ENCODE measurements at places on chromosomes 2 and 18.

DNA sequence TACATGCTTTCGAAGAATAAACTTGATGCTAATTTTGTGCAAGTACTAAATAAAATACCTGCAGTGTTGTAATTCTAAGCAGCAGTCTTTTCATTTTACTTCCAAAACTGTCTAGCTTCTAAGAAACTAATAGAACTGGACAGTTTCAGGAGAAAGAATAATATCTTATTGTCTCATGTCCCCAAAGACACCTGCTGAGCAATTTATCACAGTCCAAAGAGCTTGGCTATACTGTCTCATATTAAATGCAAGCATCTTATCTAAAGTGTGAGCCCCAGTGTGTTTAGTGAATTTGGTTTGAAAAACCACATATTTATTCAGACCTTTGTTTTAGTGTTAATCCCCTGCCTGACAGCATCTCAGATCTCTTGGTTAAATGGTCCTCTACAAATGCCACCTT, 374.3 kb downstream of the TMX3 start:
- no peak for DNase-seq

- DNase-seq: no peak
Measured at GRCh38 chr2:145789636-145790035, 1269.7 kb upstream of the ZEB2 start.

DNA sequence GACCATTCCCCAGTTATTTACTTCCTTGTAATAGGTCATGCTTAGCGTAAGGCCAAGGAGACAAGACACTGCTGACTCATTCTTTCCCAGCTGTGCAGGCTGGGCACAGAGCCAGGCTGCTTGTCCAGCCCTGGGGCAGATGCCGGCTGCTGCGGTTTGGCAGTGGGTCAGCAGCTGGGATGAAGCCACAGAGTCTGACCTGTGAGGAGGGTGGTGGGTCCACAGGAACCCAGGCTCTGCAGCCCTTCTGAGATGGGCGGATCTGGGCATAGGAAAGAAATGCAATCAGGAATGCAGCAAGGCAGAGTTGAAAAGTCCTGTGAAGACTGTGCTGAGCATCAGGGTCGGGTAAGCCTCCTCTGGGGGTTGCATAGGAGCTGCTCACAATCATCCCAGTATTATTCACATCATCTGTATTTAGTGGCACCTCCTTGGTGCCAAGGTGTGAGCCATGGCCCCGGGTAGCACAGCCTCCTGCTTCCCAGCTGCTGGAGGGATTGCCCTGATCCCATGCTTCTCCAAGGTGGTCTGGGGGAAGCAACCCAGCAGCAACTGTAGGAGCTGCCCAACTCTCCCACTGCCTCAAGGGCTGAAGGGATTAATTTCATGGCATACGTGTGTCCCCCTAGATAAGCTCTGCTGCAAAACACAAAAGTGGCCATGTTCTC, 139.0 kb downstream of the DDX1 start:
- no peak for DNase-seq

DNA sequence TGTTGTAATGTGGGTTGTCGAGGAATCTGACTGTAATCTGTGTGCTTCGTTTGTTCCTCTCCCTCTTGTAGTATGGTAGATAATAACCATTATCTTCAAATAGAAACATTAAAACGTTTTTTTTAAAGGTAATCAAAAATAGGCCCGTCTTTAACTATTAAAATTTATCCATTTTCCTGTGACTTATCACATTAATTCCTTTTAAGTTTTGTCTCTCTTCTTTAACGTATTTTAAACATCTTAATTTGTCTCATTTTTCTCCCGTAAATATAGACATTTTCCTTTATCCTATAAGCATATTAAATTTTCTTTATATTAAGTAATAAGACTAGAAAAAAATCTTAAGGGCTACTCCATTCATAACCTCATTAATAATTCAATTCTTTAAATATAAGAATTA, 41.3 kb downstream of the EIF2AK3 start:
- no peak for DNase-seq

- no peak for DNase-seq
Measured at GRCh38 chr2:143633419-143633818, 504.2 kb downstream of the ARHGAP15 start.

GRCh38 chr2:74530239-74531187, 780 bp downstream of the HTRA2 start:
- peak; percentile 32 for DNase-seq

- DNase-seq: no peak
Measured at GRCh38 chr2:82837588-82838304, 1621.3 kb downstream of the SUCLG1 start.

DNA sequence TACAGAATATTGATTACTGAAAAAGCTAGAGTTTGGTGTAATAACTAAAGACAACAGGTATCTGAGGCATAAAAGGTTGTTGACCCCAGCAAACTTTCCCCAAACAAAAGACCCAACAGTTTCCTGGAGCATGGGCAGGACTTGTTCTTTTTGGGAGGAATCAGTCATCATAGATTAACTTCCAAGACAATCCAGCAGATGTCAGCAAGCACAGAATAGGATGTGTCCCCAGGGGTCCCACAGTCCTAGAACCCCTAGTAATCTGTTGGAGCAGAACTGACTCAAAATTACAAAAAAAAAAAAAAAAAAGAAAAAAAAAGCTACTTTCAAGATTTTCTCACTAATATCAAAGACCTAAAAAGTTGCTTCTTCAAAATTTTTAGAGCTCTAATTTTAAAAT, 564.7 kb upstream of the SLC39A10 start:
- DNase-seq: no peak

DNA sequence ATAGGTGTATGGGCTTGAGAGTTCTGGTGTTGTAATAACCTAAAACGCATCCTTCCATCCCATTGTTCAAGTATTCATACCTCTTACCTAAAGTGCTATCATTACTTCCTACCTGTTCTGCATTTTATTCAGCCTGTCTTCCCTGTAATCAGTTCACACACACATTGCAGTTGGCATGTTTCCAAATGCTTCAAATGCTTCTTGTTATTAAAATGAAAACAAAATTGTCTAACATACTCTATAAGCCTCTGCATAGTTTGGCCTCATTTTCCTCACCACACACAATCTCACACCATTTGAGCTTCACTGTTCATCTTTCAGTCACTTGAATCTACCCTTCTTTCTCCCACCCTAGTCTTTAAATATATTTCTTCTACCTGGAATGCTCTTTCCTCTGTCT, 1178.2 kb upstream of the NRXN1 start:
- no peak for DNase-seq

DNA sequence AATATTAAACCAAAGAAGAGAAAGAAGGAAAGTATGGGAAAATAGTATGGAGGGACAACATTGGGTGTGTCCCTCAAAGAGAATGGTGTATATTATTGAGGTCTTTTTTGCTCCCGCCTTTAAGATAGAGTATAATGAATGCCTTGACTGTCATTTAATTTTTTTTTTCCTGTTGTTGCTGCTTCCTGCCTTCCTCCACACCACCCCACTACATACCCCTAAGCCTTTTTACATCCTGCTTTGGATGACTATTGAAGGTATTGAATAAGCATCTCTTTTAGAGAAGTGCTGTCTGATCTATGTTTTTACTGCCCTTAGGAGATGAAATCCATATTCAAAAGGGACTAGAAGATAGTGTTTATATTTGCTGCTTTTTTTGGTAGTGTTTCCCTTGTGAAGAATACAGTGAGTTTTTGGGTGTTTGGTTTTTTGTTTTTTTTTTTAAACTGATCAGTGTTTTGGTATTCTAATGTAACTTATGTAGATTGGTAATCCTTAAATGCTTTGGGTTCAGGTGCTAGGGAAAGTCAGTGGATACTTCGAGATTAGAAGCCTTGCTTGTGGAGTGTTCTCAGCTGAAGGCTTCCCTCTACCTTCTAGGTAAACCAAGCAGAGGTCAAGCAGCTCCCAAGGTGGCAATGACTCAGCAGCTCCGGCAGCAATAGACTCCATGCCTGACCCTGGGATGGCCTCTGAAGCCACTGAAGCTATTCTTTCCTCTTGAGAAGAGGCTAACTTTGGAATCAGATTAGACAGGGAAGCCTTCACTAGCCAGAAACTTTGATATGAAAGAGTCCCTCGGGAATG, 5.0 kb downstream of the FZD7 start:
- no peak for DNase-seq

DNA sequence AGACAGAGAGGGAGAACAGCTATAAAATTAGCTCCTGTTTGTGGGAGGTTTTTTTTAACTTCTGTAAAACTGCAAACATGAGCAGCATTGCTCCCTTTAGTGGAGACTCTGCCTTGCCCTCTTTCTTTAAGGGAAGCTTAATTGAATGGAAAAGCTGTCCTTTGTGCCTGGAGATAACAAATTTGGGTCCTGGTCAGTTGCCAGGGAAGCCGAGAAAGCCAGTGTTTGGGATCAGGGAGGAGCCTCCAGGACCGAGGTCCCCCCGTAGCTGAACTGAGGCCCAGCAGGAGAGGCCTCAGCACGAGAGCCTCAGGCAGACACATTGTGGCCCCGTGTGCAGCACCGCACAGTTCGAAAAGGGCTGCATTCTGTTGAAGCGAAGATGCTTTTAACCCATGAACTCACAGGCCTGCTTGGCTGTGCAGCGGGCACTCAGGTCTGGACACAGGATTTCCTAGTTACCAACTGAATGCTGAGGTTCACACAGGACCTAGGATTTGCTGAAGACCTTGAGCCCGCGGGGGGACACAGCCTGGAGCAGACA, 369.7 kb downstream of the DCDC2C start:
- DNase-seq: no peak

DNA sequence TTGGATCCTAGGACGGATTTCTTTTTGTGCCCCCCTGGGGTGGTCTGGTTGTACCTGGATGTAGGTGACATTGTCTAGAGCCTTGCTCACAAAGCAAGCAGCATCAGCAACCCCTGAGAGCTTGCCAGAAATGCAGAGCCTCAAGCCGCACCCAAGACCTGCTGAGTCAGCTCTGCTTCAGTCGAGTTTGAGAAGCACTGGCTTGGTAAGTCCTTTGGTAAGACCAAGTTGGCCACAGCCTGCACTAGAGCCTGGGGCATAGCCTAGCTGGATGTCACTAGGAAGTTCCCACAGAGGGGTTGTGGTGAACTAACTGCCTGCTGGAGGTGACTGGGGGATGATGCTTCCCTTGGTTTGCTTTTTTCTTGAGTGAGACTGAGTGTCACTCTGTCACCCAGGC, 6.2 kb downstream of the ABCG5 start:
- DNase-seq: no peak

- no peak for DNase-seq
Measured at GRCh38 chr2:16203069-16203468, 262.7 kb downstream of the MYCN start.

- no peak for DNase-seq
Measured at GRCh38 chr2:16394072-16394985, 271.3 kb downstream of the CYRIA start.

DNA sequence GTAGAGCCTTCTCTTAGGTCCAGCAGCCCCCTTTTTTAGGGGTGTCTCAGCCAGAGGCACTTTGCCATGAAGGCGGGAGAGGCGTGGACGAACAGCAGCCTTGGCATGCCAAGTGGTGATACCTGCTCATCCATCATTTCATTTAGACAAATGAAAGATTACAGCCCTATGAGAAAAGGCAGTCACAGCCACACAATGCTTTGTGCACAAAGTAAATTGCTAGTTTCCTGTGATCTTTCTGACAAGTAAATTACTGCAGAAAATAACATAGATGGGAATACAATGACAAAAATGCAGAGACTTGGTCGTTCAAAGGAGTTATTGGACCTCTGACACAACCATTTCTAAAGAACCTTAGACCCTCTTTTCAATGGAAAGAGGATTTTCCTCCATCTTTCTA, 94.9 kb downstream of the RND3 start:
- no peak for DNase-seq

GRCh38 chr2:148860037-148860436, 15.0 kb upstream of the KIF5C start:
- no peak for DNase-seq

- no peak for DNase-seq
Measured at GRCh38 chr2:50102383-50102782, 929.5 kb downstream of the NRXN1 start.

DNA sequence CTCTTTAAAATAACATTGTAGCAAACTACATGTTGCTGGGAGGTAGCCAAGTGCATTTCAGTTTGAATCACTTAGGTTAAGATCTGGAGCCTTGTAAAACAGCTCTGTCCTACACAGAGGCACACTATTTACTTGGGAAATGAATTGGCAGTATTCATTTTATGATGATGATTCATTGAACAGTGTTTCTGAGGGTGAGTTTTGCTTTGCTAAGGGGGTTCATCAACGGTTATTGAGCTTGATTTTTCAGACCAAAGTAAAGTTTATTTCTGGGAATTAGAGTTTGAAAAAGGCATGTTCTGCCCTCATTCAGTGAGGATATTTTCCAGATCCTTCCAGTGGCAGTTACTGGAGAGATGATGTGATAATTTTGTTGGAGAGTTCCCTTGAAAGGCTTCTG, 55.6 kb downstream of the CCDC85A start:
- DNase-seq: no peak

- DNase-seq: no peak
Measured at GRCh38 chr18:23798249-23798648, 109.0 kb downstream of the LAMA3 start.

DNA sequence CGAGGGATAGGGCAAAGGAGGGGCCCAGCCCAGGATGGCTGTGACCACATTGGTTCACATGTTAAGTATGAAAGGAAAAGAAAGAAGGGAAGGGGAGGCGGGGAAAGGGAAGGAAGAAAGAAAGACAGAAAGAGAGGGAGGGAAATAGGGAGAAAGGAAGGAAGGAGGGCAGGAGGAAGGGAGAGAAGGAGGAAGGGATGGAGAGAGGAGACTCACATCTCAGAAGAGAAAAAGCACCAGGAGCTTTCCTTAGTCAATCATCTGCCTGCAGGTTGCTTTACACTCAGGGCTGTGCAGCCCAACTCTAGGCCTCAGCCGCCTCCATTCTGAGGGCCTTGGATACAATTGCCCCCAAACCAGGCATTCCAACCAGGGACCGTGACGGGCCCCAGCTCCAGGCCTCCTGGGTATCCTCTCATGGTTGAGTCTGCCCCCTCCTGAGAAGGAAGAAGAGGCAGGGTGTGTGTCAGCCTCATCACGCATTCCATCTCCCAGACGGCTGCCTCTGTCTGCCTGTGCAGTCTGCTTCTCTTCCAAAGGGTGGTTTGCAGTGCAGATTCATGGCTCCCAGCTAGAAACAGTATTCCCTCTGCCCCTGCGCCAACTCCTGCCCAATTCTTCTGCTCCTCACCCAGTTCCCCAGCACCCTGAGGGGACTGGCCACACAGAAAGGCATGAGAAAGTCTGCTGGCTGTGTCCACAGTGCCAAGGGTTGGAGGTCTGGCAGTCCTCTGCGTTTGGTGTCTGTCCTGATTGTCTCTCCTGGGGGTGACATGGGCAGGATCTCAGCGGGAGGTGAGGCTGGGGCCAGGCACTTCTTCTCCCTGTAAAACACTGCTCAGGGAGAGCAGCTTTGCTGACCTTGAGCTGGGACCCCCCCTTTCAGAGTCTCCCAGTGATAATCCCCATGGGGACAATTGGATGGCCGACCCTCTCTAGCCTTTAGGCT, 163.3 kb downstream of the SMAD7 start:
- no peak for DNase-seq

All from activated CD4-positive, alpha-beta T cell treated with anti-CD3 and anti-CD28 coated beads for 4 hours (primary cell).